ENCODE measurements at places on chromosomes 6 and 20.
A peak's percentile ranks its signal among the peaks of the same experiment; 100 is the strongest.

DNA sequence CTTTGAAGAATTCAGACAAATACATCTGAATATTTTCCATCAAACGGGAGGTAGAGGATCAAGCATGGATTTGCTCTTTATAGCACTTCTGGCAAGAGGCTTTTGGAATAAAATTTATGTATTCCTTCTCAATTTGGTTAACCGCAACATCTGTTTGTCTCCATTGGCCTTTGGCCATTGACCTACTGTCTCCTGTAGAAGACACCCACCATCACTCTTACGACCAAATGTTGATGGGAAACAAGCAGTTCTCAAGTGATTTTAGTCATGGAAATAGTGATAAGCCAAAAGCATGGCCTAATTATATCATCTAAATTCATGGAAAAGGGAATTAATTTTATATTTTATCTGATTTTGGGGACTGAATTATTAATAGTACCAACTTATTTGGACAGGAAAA is 591.9 kb downstream of the CD109 start:
- no peak for DNase-seq

- no peak for DNase-seq
Observed at GRCh38 chr6:30691208-30691847, 544 bp upstream of the NRM start.

GRCh38 chr20:40008177-40008576 is 680.9 kb downstream of the MAFB start:
- DNase-seq: no peak

GRCh38 chr6:12012038-12012557 is at the start of gene HIVEP1:
HIVEP1 (plus strand) TSS chr6:12012312; CDS start chr6:12015629, 3,317 bp downstream.
- DNase-seq: peak; percentile 74

DNA sequence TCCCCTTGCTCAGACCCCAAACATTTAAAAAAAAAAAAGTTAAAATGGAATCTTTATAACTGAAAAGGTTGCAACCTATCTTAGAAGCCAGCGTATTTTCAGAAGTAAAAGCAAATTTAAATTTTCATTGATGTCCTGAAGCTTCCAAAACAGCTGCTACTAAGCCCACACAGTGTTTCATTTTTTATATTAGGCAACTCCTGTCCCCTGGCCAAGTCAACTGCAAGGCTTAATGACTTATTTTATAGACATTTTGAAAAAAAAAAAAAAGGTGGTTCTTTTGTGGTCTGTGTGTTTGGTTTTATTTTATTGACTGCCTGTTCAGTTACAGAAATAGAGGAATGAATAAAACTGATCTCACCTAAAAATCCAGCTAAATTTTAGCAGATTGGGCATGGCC is 13.0 kb downstream of the CFAP61 start:
- DNase-seq: no peak

DNA sequence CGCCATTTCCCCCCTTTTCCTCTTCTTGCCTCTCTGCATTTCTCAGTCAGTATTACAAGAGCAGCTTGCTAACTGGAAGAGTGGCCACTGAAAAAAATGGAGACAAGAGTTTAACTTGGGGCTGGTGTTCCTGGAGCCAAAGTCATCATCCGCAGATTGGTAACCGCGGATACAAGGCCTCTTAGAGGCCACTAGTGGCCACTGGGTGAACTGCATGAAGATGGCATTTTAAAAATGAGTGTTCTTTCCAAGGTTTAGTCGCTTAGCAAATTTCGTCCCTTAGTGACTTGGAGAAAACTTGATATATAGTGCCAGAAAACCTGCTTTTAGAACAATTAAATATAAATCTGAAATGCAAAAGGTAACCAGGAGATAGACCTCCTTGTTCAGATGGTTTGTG is 4.8 kb downstream of the F13A1 start:
- DNase-seq: no peak

- no peak for DNase-seq
Observed at GRCh38 chr6:34771727-34772126, 14.4 kb downstream of the SNRPC start.

- no peak for DNase-seq
Observed at GRCh38 chr6:30926644-30927043, 5.3 kb downstream of the SFTA2 start.

DNA sequence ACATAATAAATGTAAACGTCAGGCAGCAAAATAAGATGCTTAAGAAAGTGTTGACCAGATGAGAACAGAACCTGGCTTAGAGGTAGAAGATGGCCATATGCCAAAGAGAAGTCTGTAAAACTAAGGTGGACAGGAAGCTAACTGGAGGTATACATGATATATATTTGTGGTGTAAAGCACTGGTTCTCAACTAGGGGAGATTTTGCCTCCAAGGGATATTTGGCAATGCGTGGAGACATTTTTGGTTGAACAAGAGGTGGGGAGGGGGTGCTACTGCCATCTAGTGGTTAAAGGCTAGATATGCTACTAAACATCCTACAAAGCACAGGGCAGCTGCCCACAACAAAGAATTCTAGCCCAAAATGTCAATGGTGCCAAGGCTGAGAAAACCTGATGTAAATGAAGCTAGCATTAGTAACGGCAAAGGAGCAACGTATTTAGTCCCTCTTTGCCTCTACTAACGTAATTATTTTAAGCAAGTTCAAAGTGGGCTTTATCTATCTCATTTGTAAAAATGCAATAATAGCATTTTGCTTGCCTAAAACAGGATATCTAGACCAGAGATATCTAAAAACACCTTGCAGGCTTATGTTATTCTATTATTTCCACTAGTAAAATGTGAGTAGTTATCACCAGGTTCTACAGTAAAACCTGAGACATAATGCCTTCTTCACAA is 182.6 kb downstream of the RNGTT start:
- DNase-seq: no peak

- no peak for DNase-seq
Observed at GRCh38 chr6:30763155-30763617, 18.8 kb upstream of the IER3 start.

DNA sequence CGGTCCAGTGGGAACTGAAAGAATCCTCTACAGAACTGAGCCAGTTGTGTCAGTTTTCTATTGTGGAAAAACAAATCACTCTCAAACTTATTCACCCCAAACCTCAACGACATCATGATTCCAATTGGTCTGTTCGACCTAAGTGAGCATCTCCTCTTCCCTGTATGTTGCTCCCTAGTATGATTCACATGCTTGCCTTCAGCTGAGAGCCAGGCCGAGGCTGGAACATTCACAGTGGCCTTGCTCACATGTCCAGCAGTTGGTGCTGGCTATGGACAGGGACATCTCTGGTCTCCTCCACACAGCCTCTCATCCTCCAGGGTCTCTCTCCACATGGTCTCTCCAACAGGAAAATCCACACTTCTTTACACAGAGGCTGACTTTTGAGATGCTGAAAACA is 28.3 kb upstream of the TMEM181 start:
- DNase-seq: no peak

DNA sequence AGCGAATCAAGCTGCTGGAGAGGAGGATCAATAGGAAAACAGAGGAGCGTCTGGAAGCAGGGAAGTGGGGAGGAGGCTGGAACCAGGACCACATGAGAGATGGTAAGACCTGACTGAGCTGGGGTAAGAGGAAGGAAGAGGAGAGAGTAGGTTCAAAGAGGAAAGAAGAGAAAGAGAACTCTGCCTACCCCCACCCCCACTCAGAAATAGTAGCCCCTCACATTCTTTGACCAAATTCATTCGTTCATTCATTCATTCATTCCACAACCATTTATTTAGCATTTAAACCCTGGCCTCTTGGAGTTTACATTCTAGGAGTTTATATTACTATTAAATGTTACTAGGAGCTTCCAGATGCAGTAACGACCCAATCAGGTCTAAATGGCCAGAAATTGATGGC is 15.8 kb upstream of the HCK start:
- DNase-seq: no peak

- no peak for DNase-seq
Observed at GRCh38 chr20:52681288-52681687, 290.9 kb upstream of the TSHZ2 start.

DNA sequence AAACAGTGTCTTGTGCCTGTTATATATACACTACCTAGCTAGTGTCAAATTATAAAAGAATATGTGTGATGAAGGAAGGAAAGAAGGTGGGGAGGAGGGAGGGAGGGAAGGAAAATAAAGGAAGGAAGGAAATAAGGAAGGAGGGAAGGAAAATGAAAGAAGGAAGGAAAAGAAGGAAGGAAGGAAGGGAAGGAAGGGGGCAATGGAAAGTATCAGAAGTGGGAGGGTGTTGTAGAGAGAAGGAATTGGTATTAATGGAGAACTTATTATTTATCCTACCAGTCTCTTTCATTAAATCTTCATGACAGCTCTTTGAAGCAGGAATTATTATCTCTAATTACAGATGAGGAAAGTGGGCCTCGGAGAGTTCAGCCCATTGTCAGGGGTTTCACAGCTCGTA is 202.4 kb downstream of the SAMD5 start:
- no peak for DNase-seq

- no peak for DNase-seq
Observed at GRCh38 chr6:38634518-38634917, 5.2 kb downstream of the BTBD9 start.

DNA sequence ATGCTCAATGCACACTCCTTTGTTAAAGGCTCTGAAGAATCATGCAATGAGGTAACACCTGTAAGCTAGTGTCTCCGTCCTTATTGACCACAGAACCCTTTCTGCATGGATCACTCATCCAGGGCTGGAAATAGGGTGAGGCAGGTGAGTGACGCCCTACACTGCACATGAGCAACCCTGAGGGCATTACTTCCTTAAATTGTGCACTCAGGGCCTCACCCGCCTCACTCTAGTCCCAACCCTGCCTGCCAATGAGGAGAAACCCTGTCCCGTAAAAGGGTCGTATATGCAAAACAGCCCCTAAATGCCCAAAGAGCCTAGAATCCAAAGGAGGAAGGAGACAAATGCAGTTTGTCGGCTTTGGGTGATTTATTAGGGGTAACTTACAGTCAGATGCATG is 33.6 kb upstream of the NOP56 start:
- no peak for DNase-seq

DNA sequence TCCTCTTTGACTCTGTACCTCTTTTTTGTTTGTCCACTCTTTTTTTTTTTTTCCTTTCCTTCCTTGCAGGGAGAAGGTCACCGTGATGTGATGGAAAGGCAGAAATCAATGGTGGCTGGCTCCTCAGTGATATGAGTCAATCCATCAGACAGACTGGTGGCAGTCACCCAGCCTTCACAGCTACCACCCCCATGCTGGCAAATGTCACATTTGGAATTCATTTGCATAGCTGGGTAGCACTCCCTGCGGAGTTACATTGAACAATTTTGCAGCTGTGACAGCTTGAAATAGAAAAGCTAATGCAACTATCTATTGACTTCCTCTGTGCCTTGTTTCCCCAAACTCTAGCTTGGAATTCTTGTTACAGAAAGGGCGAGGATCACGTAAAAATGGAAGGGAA is 668.4 kb downstream of the C6orf118 start:
- no peak for DNase-seq

DNA sequence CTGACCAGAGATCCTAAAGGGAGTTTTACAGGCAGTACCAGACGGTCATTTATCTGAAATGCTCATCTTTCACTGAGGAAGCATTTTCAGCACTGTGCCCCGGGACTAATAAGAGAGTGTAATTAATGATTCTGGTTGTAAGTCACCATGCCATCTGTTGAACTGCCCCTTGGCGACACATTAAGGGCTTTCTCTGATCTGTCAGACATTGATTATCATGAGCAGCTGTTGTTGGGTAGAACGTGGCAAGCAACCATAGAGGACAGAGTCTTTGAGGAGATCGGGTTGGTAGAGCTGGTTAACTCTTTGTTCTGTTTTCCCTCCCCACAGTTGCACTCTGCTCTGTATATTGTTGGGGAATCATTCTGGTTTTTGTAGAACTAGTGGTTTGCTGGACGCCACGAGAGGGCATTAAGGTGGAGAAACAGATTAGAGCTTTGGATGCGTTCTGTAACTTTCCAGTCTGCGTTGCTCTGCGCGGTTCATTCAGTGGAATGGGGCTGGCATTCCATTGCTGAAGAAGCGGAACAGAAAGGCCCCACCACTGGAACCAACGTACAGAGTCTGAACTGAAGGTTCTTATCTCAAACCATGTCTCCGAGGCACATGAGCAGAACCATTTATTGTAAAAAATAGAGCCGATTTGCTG is 34.3 kb downstream of the RPRD1B start:
- DNase-seq: no peak

DNA sequence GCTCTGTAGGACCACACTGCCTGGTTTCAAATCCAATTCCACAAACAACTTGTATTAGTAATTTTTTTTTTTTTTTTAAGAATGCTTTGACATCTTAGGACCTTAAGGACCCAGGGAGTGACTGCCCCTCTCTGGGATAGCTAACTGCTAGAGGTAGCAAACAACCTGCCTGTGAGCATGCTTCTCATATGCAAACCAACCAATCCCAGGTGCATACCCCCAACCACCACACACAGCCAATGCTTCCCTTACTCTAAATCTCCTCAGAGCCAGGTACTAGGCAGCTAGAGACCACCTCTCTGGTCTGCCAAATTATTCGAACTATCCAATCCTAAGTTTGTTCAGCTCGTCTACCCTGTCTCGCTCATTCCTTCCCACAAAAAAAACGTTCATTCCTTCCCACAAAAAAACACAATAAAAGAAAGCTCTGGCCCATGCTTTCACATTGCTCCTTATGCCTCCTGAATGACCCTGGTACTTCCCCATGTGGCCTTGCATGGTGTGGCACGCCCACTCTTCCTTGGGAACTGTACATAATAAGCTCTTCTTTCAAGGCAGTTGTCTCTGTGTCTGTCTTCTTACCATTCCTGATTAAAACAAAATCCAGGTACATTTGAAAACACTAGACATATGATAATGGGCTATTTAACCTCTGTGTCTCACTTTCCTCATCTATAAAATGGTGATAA is 6.4 kb downstream of the SERAC1 start:
- no peak for DNase-seq

GRCh38 chr6:121157906-121158305 is 176.4 kb downstream of the TBC1D32 start:
- no peak for DNase-seq

DNA sequence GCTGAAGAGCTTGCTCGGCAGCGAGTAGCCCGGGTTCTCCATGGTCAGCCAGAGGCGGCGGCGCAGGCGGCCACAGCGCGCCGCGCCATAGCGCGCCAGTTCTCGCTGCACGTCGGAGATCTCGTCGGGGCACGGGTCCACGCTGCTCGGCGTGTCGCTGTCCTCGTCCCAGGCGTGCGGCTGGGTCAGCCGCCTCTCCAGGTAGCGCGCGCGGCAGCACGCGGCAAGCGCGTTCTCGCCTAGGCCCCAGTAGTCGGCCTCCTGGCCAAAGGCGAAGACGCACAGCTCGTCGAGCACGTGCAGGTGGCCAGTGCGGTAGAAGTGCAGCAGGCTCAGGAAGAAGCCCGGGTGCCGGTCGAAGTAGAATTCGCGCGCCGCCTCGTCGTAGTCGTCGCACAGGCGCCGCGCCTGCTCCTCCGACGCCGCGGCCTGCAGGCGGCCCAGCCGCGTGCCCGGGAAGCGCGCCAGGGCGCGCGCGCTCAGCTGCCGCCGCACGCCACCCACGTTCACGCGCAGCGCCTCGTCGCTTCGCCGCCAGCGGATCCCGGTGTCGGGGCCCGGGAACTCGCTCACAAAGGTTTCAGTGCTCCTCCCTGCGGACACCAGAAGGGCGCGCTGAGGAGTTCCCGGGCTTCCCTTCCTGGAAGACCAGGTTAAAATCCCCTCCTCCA is 2.7 kb downstream of the KCNS1 start:
- no peak for DNase-seq

Data from type B pancreatic cell (in vitro differentiated cells).